NCI-H1930 (cell line): ENCODE measurements at places on chromosomes 5 and 9.

DNA sequence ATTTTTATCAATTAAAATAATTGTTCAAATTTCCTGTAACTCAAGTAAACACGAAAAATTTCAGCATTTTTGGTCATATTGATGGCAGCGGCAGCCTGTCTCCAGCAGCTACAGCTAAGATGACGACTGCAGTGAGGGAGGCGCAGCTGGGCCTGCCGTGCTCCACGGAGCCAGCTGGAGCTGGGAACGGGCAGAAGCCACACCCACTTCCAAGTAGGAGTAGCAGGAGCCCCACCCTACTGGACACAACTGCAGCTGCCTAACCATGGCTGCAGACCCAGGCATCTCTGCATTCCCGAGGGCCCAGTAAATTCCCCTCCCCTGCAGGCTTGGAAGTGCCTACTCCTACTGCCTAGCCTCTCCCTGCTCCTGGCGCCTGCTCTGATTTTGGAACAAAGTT, 2031.7 kb downstream of the EFNA5 start:
- DNase-seq, result no peak

- no peak for DNase-seq
These were observed 4.5 kb downstream of the PRELID2 start for GRCh38 chr5:145830594-145830993.

DNA sequence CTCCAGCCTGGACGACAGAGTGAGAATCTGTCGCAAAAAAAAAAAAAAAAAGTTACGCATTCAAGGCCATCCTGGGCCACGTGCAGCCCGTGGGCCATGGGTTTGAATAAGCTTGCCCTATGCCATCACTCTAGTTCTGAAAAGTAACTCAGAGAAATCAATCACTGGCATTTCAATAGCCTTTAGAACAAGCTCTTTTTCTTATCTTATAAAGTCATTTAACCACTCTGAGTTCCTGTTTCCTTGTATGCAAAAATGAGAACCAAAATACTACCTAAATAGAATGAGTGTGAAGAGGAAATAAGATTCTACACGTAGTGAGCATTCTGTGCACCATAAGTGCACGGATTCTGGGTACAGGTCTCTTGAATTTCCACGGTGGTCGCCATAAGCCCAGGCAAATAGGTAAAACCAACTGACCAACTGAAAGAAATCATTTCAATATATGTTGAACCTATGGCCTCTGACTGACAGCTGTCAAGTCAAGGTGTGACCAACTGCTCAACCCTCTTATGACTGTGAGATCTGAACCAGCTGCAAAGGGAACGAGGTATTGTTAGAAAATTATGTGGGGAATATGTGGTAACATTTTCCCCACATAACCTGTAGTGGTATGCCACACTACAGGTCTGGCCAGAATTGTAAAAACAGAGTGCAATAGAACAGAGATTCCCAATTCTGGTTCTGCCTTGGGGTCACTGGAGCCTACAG, 143.9 kb upstream of the LHFPL2 start:
- no peak for DNase-seq

GRCh38 chr9:121895818-121896544, 197.1 kb downstream of the TTLL11 start:
- DNase-seq, result no peak

GRCh38 chr9:38208206-38208901, 139.3 kb upstream of the SHB start:
- DNase-seq, result no peak

- DNase-seq, result no peak
These were observed 189.6 kb downstream of the ARHGEF28 start for GRCh38 chr5:73815631-73816030.

DNA sequence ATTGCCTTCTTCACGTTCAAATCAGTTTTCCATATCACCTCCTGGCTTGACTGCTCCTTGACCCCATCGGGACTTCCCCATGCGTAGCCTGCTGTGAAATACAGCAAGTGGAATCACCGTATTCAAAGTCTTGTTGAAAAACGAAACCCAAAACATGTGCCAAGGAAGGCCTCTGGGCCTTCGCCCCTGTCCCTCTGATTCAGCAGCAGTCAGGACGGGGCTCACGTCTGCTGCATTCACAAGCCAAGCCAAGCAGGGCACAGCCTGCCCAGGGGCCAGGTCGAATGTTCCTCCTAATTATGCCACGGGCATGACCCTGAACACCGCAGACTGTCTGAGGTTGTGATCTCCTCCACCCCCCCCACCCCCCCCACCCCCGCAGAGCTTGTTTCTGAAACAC, 960 bp upstream of the CTNND2 start:
- no peak for DNase-seq

GRCh38 chr9:129522351-129522750, 98.5 kb downstream of the C9orf50 start:
- no peak for DNase-seq
